ENCODE measurements at places on chromosomes 7 and 10.

GRCh38 chr10:73744664-73744975, 448 bp downstream of the SEC24C start:
- H3K4me3 ChIP-seq = peak overlapping the region; percentile 79
- no peaks in the 10 kb centered on the region for H3K27me3 ChIP-seq
- peaks cover 44% of the 10 kb centered on the region for H3K4me1 ChIP-seq
- peak; percentile 53 for DNase-seq

DNA sequence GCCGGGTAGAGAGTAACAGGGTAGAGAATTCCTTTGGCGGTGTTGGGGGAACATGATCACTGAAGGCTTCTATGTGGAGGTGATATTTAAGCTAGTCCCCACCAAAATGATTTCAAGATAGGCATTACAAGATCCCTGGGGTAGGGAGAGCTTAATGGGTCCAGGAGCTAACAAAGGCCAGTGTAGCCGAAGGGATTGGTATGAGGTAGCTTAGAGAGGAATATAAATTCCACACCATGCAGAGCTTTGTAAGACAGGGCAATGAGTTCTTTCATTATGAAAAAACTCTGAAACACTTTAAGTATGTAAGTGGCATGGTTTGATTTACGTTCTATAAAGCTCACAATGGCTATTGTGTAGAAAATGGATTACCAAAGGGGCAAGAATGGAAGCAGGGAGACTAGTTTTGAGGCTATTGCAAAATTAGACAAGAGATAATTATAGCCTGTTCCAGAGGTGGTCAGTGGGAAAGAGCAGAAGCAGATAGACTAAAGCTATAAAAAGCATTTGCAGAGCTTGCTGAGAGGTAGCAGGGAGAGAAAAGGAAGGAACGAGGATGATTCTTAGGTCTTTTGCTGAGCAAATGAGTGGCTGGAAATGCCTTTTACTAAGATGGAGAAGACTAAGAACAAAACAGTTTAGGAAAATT, 119.7 kb upstream of the SLC25A13 start:
- H3K4me3 ChIP-seq = no peak overlapping the region
- H3K4me1 ChIP-seq = peaks cover 11% of the 10 kb centered on the region
- DNase-seq = no peak
- no peaks in the 10 kb centered on the region for H3K27me3 ChIP-seq

GRCh38 chr10:8638088-8638672, 583.7 kb downstream of the GATA3 start:
- H3K27ac ChIP-seq = no peak overlapping the region
- no peaks in the 10 kb centered on the region for H3K27me3 ChIP-seq
- no peak for DNase-seq
- H3K4me1 ChIP-seq = no peaks in the 10 kb centered on the region

- H3K36me3 ChIP-seq = no peaks in the 10 kb centered on the region
- peaks cover 48% of the 10 kb centered on the region for H3K4me1 ChIP-seq
- no peak for DNase-seq
- no peak overlapping the region for H3K27ac ChIP-seq
- no peak overlapping the region for H3K4me3 ChIP-seq
Observed at GRCh38 chr7:26690135-26690805, 174.1 kb downstream of the SKAP2 start.

- H3K4me3 ChIP-seq = no peak overlapping the region
- DNase-seq = no peak
- no peak overlapping the region for H3K27ac ChIP-seq
- peaks cover 4% of the 10 kb centered on the region for H3K27me3 ChIP-seq
- H3K36me3 ChIP-seq = no peaks in the 10 kb centered on the region
Observed at GRCh38 chr10:60735244-60735643, 43.0 kb upstream of the CDK1 start.

All from HepG2 (cell line).